D721Med (cell line): ENCODE measurements at places on chromosomes 1 and 21.

DNA sequence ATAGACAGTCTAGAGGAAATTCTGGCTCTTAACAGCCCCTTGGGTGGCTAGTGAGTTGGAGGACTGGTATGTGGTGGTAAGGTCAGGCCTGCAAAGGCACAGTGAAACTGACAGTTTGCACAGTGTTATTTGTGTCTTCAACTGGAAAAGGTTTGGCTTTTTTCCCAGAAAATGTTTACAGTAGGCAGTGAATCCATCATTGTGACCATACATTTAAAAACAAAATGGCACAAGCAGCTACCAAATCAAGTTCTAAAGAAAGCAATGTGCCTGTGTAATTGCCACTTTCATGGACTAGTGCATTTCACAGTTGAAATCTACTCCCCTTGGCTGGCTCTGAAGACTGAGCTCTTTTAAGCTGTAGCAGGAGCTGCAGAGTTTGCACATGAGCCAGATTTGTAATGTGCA is 24.8 kb downstream of the ATPAF1 start:
- DNase-seq, result no peak

GRCh38 chr1:165659581-165659895 is 28.5 kb downstream of the MGST3 start:
- no peak for DNase-seq

DNA sequence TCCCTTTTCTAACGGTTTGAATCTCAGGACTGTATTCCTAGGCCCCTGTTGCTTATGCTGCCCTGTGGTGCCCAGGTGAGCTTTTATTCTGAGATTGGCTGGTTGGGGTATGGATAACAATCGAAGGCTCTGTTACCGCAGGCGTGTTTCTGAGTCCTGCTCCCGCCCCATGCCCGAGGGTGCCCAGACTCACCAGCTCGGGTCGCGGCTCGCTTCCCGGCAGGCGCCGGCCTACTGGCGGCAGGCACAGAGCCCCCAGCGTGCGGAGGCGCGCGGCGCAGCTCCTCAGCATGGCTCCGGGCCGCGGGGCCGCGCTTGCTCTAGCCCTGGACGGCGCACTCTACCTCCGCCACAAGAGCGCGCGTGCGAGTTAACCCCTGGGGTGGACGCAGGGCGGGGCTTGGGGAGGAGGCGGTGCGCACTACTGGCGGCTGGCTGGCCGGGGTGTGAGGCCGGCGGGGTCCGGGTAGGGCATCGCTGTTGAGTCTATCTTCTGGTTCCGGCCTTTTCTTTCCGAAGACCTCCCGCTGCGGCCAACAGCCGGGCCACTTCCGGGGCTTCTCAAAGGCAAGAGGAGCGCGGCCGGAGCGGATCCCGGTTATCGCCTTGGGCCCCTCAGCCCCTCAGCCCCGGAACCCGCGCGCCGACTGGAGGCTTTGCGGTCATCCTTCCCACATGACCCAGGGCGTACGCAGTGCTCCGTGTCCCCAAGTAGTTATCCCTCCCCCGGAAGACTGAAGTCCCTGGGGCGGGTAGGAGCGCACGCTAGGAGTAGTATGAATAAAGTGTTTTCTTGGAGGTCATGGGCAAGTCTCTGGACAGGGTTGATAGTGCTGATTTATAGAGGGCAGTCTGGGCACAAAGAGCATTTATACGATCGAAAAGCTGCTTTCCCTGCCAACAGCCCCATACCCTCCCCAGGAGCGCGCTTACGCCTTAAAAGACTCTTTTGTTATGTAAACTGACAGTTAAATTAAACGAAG is at the start of gene THEM4:
Gene THEM4, minus strand, starts transcription at position 345 of the 983 bp plus-strand sequence. Its CDS starts 53 bp downstream, at position 292.
- peak; percentile 52 for DNase-seq

GRCh38 chr1:89669441-89669840 is 36.5 kb downstream of the LRRC8C start:
- DNase-seq, result no peak

- peak; percentile 59 for DNase-seq
Measured at GRCh38 chr1:45584351-45585109, 689 bp downstream of the NASP start.
